ENCODE measurements at places on chromosomes 5 and 9. TPM values are rescaled to one million over a fixed set of nuclear protein-coding genes. Genes with fewer than 3 reads are reported as not detected.

CTXN3 gene
- not detected for polyA plus RNA-seq

NTNG2 gene
- polyA plus RNA-seq, result 1.2 TPM

SPINK6 gene
- polyA plus RNA-seq, result not detected

SET gene
- 513 TPM for polyA plus RNA-seq

NMUR2 gene
- 0.11 TPM for polyA plus RNA-seq

FAM221B gene
- polyA plus RNA-seq, result 0.03 TPM

TEX48 gene
- polyA plus RNA-seq, result not detected

ZNG1E gene
- polyA plus RNA-seq, result 9.1 TPM

SPATA31A3 gene
- not detected for polyA plus RNA-seq

PHF24 gene
- 0.29 TPM for polyA plus RNA-seq
